Activated T-helper 1 cell treated with Interleukin-2 at 50 U/mL for 16 hours (primary cell): ENCODE measurements at places on chromosomes 2 and 18.
A peak's percentile ranks its signal among the peaks of the same experiment; 100 is the strongest.

DNA sequence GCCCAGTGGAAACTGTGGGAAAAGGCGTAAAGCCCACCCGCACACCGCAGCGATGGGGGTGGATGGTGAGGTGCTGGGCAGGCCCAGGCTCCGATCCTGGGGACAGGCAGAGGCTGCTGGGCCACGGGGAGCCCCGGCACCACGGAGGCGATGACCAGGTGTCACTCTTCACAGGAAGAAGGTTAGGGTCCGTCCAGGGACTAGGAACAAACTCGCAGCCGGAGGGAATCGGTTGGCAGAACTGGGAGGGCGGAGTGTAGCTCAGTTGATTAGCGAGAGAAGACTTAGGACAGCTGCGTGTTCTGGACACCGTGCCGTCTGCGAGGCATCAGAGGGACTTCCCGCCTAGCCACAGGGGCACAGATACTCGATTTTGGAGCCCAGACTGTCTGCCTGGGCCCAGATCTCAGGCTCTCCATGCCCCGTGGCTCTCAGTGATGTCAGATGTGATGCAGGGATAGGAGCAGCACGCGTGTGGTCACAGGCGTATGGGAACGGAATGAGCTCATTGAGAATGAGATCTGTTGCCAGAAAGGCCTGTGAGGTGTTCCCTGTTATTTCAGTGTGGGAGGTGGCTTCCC, 16.1 kb upstream of the ALLC start:
- no peak for DNase-seq

DNA sequence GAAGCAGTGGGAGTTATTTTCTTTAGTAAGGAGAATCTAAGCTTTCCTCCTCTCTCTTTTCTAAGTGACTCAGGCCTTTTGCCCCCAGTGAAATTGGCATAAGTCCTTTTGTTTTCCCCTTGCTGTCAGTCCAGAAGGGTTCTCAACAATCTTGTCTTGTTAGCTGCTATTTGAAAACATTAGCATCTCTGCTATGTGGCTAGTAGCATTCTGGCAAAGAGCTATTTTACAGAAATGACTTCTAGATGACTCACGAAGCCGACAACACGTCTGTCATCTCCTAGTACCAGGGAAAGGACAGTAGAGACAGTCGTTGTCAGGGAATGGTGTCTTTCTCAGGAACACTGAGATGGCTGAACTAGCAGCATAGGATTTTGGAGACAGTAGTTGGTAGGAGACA, 14.7 kb downstream of the SMARCAL1 start:
- no peak for DNase-seq

- DNase-seq: no peak
These were observed 76.2 kb downstream of the STK39 start for GRCh38 chr2:168171059-168171762.

- peak; percentile 65 for DNase-seq
These were observed 60.6 kb downstream of the SLC16A14 start for GRCh38 chr2:230007931-230008707.

- DNase-seq: no peak
These were observed 46.5 kb downstream of the FARSB start for GRCh38 chr2:222609381-222609780.

GRCh38 chr2:171985076-171985475, 14.7 kb upstream of the METAP1D start:
- DNase-seq: no peak

DNA sequence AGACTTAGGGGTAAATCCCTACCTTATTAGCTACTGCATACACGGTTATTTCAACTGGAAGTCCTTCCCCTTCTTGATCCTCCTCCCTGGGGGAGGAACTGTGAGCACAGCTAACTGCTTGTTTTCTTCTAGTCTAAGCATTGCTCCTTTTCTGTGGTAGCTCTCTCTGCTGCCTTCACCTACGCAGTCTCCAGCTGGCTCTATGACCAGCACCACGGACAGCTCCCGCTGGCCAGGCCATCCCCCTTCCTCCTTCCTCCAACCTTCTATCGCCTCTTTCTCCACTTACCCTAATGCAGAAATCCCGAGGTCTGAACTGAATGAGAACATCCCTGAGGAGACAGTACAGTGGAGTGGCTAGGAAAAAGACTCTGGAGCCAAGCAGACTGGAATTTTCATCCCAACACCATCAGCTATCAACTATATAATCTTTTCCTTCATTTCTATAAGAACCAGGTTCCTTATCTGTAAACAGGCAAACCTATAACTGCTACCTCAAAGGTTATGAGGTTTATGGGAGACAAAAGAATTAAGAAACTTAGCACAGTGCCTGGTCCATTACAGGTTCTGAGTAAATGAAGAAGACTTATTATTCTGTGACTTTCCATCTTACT, 4.7 kb upstream of the CFAP65 start:
- no peak for DNase-seq

- DNase-seq: no peak
These were observed 233.2 kb upstream of the TCF4 start for GRCh38 chr18:55821219-55821618.
